Posterior vena cava (tissue), 2 donors: ENCODE measurements at places on chromosomes 12 and 14. TPM values are rescaled to one million over a fixed set of nuclear protein-coding genes. Genes with fewer than 3 reads are reported as not detected.

GRCh38 chr12:110741341-110742095 is 1.2 kb downstream of the PPP1CC start:
- DNase-seq: no peak

DNA sequence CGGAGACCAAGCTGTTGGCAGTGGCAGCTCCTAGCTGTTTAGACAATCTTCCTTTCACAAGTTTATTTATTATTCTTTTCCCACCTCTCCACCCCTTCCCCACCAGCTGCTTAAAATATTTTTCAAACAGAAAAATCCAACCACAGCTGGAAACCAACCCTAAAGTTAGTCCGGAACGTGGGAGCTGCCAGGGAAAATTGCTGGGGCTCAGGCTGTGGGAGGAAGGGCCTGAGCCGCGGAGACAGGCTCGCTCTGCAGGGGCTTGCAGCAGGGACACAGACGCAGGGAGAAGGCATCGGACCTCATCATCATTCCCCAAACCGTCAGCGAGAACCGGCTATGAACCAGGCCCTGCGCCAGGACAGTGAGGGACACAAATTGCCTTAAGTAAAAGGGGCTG is 16.1 kb upstream of the TMEM106C start:
- DNase-seq: no peak

- no peak for DNase-seq
These were observed 241.4 kb downstream of the NUAK1 start for GRCh38 chr12:105897311-105897725.

GRCh38 chr14:75518625-75519024 is 3.6 kb upstream of the BATF start:
- no peak for DNase-seq

DNA sequence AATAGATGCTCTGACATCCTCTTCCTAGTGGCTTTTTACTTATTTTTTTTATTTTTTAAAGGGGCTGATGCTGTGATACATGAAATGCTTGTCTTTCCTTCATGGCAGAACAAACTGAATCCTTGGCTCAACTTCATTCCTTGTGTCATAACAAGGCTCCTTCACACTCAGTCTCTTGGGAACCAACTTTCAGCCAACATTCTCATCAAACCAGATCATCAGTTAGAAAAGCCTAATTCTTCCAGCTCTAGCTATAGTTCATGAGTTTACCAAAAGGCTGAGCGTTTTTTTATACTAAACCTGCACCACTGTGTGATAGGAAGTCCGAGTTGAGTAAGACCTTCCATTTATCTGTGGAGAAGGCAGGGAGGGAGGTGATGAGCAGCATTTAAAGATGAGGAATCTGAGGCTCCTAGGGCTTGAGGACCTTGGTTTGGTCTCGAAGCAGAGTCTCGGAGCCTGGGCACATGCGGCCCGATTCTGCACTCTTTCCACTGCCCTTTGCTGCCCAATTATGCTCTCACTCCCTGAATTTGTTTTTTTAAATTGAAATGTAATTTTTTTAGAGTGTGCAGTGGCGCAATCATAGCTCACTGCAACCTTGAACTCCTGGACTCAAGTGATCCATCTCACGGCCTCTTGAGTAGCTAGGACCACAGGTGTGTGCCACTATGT is 8.2 kb downstream of the GPRC5D start:
- no peak for DNase-seq

Gene BCL2L14
- total RNA-seq: not detected
